ENCODE measurements at places on chromosomes 2 and 18. TPM values are rescaled to one million over a fixed set of nuclear protein-coding genes. Genes with fewer than 3 reads are reported as not detected.

The MYOM1 gene
- total RNA-seq: 7.3 TPM

DNA sequence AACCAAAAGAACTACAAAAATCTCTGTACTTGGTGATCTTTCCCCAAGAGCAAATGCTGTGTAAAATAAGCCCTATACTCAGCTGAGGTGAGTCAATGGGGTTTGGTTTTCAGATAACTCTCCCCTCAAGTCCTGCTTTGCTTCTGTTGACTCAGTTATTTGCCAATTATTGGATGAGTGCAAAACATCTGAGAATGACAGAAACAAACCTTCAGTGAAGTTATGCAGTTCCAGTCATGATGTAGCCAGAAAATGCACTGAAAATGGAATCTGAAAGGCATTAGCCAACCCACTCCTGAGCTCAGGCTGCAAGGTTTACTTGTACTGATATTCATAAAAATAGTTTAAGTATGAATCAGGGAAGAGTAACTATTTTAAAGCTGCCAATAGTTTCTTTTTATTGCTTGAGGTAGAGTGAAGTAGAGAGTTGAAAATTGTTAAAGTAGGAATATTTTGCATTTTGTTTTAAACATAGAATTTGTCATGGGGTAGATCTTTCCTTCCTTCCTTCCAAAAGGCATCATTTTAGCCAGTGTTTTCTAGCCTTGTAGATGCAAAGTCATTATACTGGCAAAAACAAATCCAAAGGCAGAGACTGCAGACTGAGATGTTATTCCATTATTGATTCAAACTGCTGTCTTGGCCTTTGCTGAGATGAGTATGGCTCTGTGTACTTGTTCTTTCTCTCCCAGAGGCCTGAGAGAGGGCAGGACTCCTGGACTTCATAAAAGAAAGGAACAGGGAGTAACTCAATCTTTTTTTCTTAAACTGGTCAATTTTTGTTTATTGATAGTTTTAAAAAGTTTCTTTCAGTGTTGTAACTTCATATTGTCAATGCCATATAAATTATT is 215.3 kb downstream of the RND3 start:
- no peak for DNase-seq

- no peak for DNase-seq
Observed at GRCh38 chr2:222733470-222733845, 62.0 kb downstream of the MOGAT1 start.

DNA sequence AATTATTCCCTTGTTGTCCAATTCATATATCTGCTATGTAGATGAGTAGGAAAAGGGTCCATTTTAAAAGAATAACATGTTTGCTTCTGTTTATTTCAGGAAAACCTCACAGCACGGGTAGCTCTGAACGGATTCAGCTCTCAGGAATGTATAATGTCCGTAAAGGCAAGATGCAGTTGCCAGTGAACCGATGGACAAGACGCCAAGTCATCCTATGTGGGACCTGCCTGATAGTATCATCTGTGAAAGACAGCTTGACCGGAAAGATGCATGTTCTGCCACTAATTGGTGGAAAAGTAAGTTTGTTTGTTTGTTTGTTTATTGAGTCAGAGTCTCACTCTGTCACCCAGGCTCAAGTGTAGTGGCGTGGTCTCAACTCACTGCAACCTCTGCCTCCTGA is 114.6 kb downstream of the PHLPP1 start:
- no peak for DNase-seq

GRCh38 chr2:226002438-226002837 is 602.9 kb downstream of the NYAP2 start:
- DNase-seq: no peak

The MATN3 gene
- 0.60 TPM for total RNA-seq

The LHCGR gene
- 2.3 TPM for total RNA-seq

The PIKFYVE gene
- 19.1 TPM for total RNA-seq

The RBM43 gene
- 13.6 TPM for total RNA-seq

GRCh38 chr2:180960982-180961381 is 19.4 kb upstream of the UBE2E3 start:
- no peak for DNase-seq

The TMEM163 gene
- total RNA-seq: 1.9 TPM

GRCh38 chr2:22454826-22455485 is 930.0 kb upstream of the KLHL29 start:
- DNase-seq: no peak

DNA sequence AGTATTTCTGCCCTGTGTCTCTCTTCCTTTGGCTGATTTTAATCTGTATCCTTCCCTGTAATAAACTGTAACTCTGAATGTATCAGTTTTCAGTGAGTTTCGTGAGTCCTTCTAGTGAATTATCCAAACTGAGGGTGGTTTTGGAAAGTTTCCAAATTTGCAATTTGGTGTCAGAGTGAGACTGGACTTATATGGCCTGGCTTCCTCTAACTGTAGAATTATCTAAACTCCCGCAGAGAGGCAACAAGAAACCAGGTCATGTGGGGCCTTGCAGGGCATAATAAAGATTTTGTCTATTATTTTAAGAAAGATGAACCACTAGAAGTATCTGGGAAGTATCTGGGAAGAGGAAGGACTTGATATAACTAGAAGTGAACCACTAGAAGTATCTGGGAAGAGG is 95.3 kb upstream of the RNF152 start:
- DNase-seq: no peak

DNA sequence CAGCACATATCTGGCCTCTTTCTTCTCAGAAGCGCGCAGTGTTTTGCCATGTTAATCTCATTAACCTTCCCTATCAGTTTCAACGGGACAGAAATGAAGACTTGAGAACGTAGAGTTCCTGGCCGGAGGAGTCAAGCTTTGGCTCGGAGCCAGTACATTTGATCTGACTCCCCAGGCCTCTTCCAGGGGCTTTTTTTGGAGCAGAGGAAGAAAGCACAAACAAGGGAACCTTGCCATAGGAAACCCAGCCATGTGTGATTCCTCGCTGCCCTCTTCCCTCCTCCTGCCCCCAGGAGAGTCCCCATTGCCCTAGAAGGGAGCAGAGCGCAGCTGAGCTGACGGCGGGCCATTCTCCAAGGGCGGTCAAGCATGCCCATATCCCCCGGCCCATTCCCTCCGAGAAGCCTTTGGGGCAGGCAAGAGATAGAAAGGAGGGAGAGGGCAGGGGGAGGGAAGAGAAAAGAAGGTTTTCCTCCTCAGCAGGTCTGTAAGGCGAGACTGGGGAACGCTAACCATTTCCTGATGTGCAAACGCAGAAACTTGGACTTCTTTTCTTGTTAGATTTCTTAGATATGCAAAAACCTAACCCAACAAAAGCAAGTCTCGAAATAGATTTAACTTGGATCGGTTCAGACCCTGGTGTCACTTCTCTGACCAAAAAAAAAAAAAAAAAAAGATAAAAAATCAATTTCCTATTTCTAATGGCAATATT is 63.7 kb upstream of the POU3F3 start:
- no peak for DNase-seq

DNA sequence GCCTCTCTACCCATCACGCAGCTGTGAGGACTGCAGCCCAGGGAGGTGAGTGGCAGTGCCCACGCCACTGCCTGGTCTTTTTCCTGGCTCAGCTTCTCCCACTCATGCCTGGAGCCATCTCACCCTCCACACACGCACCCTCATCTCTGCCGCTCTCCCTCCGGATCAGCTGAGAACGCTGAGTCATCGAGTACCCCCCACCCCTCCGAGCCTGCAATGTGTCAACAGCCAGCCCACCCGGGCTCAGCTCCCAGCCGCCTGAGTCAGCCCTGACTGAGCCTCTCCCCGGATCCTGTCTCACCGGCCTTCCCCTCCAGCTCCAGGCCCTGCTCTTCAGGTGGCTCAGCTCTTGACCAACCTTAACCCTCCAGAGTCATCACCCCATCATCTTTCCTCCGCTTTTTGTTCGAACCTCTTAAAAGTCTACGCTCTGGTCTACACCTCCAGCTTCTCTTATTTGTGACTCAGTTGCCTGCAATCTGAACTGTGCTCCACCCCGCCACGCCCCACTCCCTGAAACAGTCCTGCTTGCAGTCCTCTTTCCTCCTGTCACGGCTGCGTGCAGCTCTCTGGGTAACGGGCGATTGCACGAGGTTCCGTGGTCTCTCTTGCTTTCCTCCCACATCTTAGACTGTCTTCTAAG is 94.4 kb upstream of the ASAP2 start:
- DNase-seq: peak; percentile 83

DNA sequence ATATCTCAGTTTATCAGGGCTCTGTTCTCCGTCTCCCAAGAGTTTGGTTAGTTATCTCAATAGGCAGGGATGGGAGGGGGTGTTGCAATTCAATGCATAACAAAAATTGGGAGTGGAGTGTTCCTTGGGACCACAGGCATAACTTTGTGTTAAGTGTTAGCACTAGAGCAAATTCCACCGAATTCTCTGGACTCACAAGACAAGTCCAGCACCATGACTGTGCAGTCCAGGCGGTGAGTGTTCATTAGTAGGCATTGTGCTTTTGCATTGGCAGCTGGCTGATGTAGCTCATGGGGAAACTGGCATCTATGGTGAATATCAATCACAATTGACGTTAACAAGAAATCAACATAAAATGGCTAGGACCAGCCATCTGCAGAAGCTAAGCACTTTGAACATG is 79.0 kb upstream of the CABLES1 start:
- DNase-seq: no peak

- no peak for DNase-seq
Observed at GRCh38 chr2:181052523-181052891, 72.1 kb downstream of the UBE2E3 start.

The SLC4A3 gene
- total RNA-seq: 135 TPM

GRCh38 chr18:48902023-48902855 is 48.5 kb downstream of the SMAD7 start:
- peak; percentile 98 for DNase-seq

The NGEF gene
- total RNA-seq: 0.18 TPM

- DNase-seq: no peak
Observed at GRCh38 chr2:84131278-84131830, 327.7 kb downstream of the SUCLG1 start.

DNA sequence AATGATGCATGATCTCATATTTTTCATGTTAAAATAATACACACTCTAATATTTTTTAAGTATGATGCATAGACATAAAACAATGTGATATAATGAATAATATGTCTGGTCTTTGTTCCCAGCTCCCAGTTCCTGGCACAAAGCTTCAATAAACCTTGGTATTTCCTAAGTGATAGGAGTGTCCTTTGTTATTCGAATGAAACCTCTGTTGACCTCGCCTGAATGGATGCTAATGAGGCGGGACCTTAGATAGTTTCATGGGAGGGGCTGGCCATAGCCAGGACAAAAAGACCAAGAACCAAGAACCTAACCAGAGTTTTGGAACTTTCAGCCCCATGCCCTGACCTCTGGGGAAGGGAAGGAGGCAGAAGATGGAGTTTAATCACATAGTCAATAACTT is 257.7 kb upstream of the COPS8 start:
- no peak for DNase-seq

- DNase-seq: no peak
Observed at GRCh38 chr2:54274781-54275242, 18.8 kb upstream of the TSPYL6 start.

GRCh38 chr2:156532989-156533388 is 96.8 kb downstream of the GPD2 start:
- no peak for DNase-seq

GRCh38 chr2:99278793-99279291 is 22.2 kb downstream of the LYG1 start:
- DNase-seq: no peak

GRCh38 chr2:20524412-20525040 is 77.7 kb downstream of the RHOB start:
- DNase-seq: no peak

DNA sequence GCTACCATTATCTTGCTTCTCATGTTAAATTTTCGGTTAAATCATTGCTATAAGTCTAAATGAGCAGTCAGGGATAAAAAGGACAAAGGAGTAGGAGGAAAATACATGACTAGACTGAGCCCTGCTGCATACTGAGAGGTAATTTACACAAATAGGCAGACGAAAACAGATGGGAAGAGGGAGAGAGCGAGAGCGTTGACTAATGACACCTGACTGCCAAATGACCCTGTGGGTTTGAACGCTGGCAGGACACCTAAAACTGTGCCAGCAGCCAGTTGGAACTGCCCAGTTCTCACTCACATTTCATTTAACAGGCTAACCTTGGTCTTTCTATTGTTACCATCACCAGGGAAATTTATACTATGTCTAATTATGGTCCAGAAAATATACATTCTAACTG is 978.2 kb downstream of the CPS1 start:
- DNase-seq: no peak

- DNase-seq: no peak
Observed at GRCh38 chr18:26309281-26309680, 83.0 kb downstream of the TAF4B start.

DNA sequence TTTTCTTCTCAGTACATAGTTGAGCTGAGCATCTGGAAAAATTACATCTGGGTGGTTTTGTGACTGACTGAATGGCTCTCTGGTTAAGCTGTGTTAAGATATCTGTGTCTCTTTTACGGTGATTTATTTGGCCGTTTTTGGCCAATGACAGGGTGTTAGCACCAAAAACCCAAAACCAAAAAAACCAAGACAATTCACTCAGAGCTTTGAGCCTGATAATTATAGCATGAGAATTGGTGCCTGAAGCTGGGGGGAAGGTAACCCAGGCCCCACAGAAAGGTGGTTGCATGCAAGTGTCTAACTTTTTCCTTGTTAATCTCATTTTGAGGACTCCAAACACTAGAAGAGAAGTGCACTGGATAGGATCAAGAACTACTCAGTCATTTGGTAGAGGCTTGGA is 4.5 kb downstream of the CD28 start:
- DNase-seq: no peak

GRCh38 chr18:41721103-41721790 is 233.8 kb upstream of the PIK3C3 start:
- DNase-seq: no peak

DNA sequence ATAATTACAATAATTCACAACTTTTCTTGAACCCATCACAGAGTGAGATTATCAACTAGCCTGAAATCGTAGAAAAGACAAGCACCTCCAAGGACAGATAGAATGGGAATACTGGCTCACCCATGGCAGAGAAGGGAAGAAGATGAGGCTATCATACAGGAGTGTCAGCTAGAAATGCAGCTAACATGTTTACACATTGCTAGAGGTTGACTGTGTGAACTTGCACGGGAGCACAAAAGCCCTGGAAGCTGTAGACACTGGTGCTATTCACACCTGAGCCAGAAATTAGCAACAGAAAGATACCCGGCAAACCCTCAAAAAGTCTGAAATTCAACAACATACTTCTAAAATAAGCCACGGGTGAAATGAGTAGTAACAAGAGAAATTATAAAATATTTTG is 131.8 kb downstream of the ZAP70 start:
- no peak for DNase-seq

- no peak for DNase-seq
Observed at GRCh38 chr2:213696442-213696841, 412.2 kb downstream of the SPAG16 start.

- no peak for DNase-seq
Observed at GRCh38 chr2:226077031-226077430, 677.5 kb downstream of the NYAP2 start.

DNA sequence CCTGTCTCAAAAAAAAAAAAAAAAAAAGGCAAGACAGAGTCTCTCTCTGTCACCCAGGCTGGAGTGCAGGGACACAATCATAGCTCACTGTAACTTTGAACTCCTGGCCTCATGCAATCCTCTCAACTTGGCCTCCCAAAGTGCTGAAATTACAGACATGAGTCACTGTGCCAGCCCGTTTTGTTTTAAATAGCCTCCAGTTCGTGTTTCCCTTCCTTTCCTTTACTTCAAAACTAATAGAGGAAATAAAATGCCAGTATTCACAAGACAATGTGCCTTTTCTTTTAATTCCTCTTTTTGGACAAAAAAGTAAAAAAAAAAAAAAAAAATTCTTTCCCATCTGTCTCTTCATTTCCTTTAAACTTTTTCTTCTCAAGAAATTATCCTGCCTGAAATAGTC is 54.5 kb upstream of the ACMSD start:
- no peak for DNase-seq

GRCh38 chr2:228023619-228024018 is 152.2 kb downstream of the DAW1 start:
- DNase-seq: no peak

The MITD1 gene
- 26.1 TPM for total RNA-seq

Measured in ovary (tissue), 10 donors.